ENCODE measurements at places on chromosomes 12 and 14.
A peak's percentile ranks its signal among the peaks of the same experiment; 100 is the strongest.

DNA sequence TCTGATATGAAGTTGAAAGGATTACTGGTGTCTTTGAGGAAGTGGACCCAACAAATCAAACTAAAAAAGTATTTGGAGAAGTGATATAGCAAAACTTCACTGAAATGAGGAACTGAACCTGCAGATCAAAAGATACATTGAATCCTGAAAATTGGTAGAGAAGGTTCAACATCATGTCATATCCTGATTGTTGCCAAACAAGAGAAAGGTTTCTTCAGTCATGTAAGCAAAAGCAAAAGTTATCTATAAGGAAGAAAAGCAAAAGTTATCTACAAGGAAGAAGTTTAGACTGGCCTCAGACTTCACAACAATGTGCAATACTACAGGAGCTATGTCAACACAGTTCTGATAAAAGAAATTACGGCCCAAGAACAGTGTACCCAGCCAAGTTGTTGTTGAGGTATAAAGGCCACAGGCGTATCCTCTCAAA is 142.7 kb downstream of the RAD51B start:
- DNase-seq, result no peak

GRCh38 chr12:82685790-82686167 is 927 bp upstream of the TMTC2 start:
- peak; percentile 91 for DNase-seq

DNA sequence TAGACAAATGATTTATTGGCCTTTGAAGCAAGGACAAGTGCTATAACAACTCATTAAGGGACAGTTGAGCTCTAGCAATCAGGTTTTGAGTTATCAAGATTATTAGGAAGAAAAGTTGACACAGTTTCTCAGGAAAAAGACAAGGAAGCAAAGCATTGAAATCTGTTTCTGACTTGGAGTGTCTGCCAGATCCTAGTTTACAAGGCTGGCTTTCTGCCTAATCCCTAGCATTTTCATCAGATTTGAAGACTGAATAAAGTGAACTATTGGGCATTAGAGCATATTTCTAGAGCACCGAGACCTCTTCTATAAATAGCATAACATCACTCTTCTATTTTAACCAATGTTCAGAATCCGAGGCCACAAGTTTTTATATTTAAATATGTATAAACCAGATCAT is 7.0 kb downstream of the SYT1 start:
- DNase-seq, result no peak

DNA sequence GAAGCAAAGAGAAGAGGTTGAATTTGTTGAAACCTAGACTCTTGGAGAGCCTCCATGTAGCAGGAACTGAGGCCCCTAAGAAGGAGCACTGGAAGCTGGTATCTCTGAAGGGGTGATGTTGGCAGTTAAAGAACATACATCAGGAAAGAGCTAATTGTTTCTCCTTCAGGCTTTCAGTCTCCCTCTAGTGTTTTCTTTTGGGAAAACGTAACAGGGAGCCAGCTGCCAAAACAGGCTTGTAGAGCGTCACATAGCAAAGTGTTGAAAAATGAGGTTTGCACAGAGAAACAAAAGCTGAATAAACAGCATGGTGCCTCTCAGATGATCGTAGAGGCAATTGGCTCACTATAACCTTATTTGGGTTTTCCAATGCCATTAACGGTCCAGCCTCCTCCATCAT is 46.9 kb upstream of the CAND1 start:
- no peak for DNase-seq

- no peak for DNase-seq
Observed at GRCh38 chr14:88599761-88600439, 37.1 kb downstream of the ZC3H14 start.

DNA sequence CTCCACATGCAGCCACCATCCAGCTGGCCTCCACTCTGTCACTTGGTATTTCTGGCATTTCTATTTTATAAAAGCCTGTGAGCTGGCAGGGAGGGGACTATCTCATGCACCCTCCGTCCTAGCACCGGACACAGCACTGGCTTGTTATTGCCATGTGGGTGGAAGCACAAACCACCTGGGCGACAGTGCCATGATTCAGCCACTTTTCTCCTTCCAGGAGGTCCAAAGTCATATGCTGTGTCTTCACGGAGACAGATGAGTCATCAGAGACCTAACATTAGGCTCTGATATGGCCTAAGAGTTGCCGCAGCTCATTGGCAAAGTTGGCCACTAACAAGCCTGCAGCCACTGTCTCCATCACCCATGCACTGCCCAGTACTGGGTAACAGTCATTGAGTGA is 1123.0 kb downstream of the VRK1 start:
- DNase-seq, result no peak

DNA sequence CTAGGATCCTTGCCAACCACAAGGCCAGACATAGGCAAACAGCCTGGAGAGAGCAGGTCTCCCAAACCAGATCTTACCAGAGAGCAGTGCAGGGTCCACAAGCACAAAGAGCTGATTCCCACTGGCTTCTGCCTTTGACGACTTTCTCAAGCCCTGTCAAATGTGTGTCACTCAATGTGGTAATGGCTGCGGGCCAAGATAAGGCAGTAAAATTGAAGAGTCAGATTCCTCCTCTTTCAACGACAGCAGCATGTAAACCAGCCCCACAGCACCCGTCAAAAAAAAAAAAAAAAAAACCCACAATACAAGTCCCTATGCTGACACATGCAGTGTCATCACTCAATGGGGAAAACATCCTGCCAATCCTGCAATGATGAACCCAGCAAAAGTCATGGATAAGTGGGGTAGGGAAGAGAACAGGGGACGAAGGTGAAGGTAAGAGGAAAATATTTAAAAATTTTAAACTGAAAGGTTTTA is at the start of gene STON2:
Gene STON2 (minus strand): TSS at position 123 of the 477 bp plus-strand sequence. CDS start 1,942 bp downstream, outside the sequence.
- DNase-seq, result peak; percentile 61

DNA sequence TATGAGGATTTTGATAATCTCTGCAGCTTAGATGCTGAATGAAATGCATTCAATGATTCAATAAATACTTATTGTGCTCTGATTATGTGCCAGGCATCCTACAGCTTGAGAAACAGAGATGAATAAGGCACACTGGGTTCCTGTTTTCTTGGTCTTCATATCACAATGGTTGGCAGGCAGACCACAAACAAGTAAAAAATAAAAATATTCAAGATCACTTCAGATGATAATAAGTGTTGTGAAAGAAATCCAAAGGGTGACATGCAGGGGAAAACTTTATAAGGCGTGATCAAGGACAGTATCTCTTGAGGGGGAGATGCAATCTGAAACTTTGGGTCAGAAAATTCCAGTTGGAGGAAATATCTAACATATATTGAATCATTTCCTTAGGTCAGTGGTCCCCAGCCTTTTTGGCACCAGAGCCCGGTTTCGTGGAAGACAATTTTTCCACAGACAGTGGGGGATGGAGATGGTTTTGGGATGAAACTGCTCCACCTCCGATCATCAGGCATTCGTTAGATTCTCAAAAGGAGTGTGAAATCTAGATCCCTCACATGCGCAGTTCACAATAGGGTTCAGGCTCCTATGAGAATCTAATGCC is 73.7 kb upstream of the RAP1B start:
- DNase-seq, result no peak

GRCh38 chr14:77044783-77045237 is 16.3 kb upstream of the IRF2BPL start:
- peak; percentile 62 for DNase-seq

GRCh38 chr14:97217111-97217885 is 420.1 kb downstream of the VRK1 start:
- DNase-seq, result no peak

- no peak for DNase-seq
Observed at GRCh38 chr12:108215458-108215857, 86.4 kb downstream of the WSCD2 start.

DNA sequence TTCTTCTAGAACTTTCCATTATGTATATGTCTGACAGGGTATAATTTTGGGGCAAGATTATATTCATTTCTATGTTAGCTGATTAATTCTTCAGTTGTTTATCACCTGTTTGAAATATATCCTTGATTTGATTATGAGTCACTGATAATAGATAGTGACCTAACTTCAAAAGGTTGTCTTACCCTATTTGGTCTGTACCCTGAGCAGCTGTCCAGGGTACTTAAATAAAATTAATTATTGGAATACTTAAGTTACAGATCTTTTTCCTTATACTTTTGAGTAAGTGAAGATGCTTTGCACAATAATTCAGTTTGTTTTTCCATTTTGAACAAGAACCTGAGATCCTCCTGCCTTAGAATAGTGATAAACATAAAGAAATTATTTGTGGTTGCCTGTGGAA is 13.2 kb upstream of the NPAS3 start:
- no peak for DNase-seq

DNA sequence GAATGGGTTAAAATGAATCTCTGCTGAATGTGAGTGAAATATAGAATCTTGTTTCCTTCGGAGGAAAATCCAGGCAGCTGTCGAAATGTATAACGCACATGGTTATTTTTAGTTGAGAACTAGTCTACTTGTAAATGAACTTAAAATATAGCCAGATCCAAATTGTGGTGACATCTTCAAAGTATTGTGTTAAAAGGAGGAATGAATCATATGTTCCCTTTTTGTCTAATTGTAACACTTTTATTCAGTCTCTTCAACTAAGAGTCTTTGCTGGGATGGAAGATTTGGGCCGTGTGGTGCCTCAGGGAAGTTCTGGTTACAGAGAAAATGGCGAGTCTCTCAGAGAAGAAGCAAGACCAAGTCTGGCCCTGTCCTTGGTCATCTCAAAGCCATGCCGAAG is 82.5 kb downstream of the SLC4A8 start:
- DNase-seq, result no peak
